ENCODE measurements at places on chromosomes 11 and 22. TPM values are rescaled to one million over a fixed set of nuclear protein-coding genes. Genes with fewer than 3 reads are reported as not detected.

The TMPRSS13 gene
- 0.46 TPM for total RNA-seq

The OR51E2 gene
- not detected for total RNA-seq

The CHST1 gene
- 71.2 TPM for total RNA-seq

The TENM4 gene
- 0.27 TPM for total RNA-seq

GRCh38 chr11:70333261-70333660, 62.8 kb downstream of the PPFIA1 start:
- no peak for DNase-seq

DNA sequence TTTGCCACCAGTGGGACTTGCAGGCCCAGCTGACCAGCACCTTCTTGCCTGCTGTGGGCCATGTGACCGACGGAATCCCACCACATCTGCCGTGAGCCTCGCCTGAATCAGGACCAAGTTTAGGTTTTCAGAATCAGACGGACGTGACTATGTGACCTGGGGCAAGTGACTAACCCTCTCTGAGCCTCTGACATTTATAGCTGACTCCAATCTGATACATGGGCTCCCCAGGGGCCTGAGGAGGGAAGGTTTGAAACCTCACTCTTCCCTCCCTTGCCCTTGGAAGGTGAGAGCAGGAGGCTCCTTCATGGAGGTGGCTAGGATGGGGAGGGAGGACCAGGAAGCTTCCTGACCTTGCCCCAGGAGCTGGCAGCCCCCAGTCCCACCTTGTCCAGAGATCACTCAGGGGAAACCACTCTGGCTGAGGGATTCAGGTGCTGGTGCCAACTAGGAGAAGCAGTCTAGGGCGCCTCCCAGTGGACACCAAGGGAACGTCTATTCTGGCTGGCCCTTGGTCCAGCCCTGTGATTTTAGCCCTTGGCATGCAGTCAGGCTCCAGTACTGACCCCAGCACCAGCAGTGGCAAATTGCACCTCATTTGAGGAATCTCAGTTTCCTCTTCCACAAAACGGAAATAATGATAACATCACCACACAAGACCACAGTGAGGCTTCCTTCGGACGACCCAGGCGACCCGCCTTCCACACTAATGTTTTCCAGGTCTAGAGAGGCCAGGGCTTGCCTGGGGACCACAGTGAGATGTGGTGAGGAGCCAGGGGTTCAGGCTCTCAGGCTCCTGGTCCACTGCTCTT, 47.2 kb upstream of the SYT7 start:
- DNase-seq = peak; percentile 55

DNA sequence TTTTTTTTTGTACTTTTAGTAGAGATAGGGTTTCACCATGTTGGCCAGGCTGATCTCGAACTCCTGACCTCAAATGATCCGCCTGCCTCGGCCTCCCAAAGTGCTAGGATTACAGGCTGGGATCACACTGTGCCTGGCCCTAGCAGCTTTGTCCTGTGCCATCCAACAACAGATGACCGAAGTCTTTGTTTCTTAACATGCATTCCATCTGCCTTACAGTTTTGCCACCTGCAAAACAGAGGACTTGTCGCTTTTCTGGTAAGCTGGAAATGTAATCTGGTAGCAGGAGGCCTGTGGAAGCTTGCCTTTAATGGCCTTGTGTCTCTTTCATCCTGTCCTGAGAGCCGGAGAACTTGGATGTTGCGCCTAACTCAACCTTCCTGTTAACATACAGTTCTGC, 58.7 kb upstream of the PPP6R3 start:
- DNase-seq = no peak

GRCh38 chr11:47410370-47411264, 2.2 kb downstream of the SLC39A13 start:
- DNase-seq = no peak

DNA sequence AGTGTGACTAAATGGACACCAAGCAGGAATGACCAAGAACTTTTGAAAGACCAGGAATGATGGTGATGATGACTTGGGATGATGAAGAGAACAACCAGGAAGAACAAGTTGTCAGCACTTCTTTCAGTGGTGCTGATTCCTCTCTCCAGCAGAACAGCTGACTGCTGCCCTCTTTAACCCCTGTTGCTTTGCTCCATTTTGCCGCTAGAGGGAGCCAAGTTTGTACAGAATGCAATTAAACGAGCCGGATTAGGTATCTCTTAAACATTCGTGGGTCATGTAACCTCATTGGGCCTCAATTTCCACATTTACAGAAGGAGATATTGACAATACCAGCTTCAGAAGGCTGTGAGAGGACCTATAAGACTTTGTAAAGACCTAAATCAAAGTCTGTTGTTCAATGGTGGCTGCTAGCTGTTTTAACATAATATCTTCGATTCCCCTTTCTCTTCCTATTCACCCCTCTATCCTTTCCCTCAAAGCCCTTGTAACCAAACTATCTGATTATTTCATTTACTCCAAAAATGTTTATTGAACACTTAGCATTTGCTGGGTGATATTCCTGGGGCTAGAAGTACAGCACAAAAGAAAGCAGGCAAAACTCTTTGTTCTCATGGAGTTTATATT, 1.9 kb downstream of the OR4S1 start:
- peak; percentile 45 for DNase-seq

DNA sequence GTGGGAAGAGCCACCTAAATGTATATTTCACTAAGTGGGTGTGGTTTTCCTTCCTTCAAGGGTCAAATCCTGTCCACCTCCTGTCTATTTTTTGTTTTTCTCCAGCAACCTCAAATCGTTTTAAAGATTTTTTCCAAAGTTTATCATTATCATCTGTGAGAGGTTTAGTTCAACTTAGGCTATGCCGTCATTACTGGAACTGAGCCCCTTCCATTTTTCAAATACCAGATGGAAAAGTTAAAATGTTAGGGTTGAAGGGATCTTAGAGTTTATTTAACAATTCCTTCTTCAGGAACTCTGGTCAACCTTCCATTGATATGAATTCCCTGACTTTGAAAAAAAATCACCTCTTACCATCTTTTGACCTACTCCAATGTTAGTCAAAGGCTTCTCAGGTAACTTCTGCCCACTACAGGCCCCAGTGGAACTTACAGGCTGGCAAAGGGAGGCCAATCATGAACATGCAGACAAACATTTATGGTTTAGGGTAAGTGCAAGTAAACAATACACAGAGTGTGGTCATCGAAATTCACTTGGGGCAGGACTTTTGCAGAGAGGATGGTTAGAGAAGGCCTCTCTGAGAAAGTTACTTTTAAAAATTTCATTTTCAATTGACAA, 45.2 kb downstream of the SYN3 start:
- no peak for DNase-seq

GRCh38 chr11:116729501-116730240, 43.1 kb downstream of the BUD13 start:
- DNase-seq = no peak

GRCh38 chr11:123822032-123822431, 15.9 kb upstream of the OR6M1 start:
- peak; percentile 27 for DNase-seq

DNA sequence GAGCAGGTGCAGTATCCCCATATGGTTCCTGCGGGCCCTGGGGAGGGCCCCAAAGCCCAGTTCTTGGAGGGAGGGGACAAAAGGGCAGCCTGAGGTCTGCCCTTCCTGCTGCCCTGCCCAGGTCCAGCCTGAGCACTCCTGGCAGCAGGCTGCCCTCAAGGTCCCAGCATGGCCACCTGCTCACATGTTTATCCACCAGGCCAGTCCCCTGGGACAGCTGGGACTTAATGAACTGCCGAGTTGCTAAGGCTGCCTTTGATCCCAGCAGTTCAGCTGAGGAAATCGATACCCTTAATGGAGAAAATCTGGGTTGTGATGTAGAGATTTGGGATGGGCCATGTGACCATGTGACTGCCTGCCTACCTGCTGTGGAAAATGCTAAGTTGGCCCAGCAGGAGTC, 146.2 kb downstream of the TRIM29 start:
- DNase-seq = no peak

GRCh38 chr11:45216031-45216430, 69.6 kb downstream of the PRDM11 start:
- no peak for DNase-seq

- no peak for DNase-seq
Observed at GRCh38 chr11:78978831-78979230, 404.2 kb upstream of the NARS2 start.
